T-helper 17 cell (primary cell): ENCODE measurements at places on chromosomes 6 and 20.

DNA sequence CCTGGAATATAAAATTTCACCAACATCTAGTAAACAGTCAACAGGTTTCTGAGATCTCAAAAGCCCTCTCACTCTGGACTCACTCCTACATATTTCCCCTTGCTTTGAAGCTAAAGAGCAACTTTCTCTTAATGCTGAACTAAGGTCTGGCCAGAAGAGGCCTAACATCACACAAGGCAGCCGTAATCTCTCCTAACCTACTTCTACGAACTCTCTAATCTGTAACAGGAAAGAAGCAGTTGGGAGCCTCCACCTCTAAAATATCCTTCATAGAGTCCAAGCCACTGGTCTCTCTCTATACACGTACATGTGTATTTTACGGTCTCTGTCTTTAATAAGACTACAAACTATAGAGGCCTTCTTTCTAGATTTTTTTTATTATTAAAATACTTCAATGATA lies 72.0 kb downstream of the REV3L start:
- DNase-seq, result no peak

DNA sequence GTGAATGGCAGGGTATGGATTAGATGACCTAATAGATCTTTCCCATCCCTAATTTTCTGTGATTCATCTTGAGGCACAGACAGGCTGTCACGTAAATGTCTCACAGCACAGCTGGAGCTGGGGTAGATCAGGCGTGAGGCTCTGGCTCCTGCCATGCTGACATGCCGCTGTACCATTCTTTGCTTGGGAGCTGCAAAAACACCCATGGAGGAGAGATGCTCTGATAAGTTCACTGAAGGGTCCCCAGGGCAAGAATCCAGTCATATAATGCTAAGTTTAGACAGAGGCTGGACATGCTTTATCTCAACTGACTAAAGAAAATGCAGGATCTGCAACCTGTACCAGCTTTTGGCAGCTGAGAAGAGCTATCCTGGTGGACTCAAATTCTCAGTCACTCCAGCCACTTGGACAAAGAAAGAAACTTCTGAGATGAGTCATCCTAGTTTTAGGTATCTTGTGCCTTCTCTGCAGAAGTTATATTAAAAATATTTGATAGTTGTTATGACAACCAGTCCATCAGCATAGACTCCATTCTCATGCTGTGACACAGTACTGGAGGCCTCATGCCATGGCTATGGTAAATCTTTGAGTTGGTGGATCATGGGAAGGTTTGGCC lies 185.1 kb upstream of the RAB32 start:
- DNase-seq, result no peak

- no peak for DNase-seq
These were observed 32.5 kb downstream of the MGME1 start for GRCh38 chr20:18001131-18001921.

DNA sequence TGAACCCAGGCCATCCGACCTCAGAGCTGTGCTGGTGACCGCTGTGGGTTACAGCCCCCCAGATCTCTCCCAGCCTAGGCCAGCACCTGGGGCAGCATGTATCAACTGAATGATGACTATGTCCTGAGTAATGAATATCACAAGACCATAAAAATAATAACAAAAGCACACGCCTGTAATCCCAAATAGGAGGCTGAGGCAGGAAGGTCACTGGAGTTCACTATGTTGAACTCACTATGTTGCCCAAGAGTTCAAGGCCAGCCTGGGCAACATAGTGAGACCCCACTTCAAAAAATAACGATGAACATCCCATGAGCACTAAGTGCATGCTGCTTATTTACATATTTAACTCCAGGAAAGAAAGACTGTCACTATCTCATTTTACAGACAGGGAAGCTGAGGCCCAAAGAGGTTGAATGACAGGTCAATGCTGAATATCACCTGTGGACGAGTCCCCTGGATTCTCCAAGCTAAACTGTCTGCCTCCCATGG lies 92.3 kb downstream of the NFATC2 start:
- DNase-seq, result no peak

- DNase-seq, result no peak
These were observed 61.2 kb upstream of the RNF217 start for GRCh38 chr6:124901084-124901483.

DNA sequence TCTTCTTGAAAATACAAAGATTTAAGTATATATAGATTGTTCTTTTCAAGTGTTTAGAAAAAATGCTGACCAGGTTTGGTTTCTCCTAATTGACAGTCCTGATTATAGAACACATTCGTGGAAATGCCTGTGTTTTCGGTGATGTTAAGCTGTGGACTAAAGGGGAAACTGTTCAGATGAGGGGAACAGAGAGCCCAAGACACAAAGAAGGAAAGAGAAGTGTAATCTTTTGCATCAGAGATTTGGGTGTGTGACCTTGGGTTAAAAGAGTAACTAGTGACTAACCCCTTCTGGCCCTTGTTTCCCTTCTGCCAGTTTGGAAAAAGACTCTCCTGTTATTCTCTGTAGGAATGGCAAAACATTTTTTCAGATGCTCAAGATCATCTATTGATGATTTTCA lies 331.3 kb downstream of the RIMS1 start:
- DNase-seq, result no peak

GRCh38 chr6:44667226-44667625 lies 279.7 kb downstream of the CDC5L start:
- DNase-seq, result no peak

GRCh38 chr6:2147766-2148448 lies 97.5 kb downstream of the GMDS start:
- no peak for DNase-seq

DNA sequence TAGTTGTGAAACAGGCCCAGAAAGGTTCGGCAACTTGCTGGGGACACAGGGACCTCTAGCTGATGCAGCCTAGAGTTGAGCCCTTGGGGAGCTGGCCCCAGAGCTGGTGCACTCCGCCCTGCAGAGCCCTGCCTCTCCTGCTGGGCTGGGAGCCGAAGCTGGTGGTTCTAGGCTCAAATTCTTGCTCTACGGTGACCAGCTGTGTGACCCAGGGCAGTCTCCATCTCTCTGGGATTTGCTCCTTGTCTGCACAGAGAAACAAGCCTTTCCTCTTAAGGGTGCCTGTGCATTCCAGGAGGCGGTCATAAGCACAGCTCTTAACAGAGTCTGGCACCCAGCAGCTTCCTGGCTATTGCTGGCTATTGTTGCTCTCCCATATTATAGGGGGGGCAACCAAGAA lies 47.4 kb downstream of the RBM38 start:
- DNase-seq, result no peak

DNA sequence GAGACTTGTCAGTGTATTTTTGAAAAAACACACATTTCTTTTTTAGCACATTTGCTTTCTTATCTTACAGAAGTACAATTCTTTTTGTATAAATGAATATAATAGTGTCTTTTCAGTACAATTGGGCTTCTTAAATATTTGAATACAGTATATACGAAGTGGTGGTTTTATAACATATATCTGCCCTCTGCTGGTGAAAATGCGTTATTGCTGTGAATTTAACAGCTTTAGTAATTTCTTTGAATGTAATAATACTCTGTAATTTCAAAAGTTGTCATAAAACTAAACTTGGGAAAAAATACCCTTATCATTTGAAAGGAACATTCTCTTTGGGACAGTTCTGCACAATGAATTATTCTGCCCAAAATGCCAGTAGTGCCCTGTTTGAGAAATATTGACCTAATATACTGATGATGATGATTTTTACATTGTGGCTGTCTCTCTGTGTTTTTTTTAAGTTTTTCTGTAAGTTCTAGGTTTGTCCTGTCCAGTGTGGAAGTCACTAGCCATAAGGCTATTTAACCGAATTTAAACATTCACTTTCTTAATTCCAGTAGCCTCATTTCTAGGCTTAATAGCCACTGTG lies 19.0 kb downstream of the SMAP1 start:
- DNase-seq, result no peak

GRCh38 chr6:168420084-168420483 lies 20.9 kb upstream of the SMOC2 start:
- no peak for DNase-seq

GRCh38 chr6:90044182-90044832 lies 150.0 kb downstream of the GJA10 start:
- no peak for DNase-seq

DNA sequence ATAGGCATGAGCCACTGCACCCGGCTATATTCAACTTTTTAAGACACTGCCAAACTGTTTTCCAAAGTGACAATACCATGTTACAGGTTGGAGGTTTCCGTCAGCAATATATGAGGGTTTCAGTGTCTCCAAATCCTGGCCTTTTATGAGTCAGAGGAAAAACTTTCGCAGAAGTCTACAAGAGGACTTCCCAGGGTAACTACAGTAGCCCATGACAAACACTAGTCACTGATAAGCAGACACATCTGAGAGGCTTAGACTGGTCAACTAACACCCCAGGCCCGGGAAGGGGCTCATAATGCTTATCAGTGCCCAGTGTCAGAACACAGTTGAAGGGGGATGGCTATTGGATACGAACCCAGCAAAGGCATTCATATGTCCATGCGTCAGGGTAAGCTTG lies 85.4 kb downstream of the SOX4 start:
- DNase-seq, result no peak

DNA sequence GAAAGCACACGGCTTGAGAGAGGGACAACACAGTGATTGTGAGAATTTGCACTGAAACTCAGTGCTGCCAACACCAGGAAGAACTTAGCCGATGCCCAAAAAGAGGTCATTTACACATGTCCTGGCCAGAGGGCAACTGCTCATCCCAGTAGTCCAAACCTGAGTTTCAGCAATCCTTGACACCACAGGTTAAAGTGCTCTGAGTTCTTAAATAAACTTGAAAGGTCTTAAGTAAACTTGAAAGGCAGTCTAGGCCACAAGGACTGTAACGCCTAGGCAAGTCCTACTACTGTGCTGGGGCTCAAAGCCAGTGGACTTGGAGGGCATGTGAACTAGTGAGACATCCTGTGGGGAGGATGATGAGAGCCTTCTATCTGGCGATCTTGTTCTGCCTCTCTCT lies 14.1 kb downstream of the SNX14 start:
- DNase-seq, result no peak

DNA sequence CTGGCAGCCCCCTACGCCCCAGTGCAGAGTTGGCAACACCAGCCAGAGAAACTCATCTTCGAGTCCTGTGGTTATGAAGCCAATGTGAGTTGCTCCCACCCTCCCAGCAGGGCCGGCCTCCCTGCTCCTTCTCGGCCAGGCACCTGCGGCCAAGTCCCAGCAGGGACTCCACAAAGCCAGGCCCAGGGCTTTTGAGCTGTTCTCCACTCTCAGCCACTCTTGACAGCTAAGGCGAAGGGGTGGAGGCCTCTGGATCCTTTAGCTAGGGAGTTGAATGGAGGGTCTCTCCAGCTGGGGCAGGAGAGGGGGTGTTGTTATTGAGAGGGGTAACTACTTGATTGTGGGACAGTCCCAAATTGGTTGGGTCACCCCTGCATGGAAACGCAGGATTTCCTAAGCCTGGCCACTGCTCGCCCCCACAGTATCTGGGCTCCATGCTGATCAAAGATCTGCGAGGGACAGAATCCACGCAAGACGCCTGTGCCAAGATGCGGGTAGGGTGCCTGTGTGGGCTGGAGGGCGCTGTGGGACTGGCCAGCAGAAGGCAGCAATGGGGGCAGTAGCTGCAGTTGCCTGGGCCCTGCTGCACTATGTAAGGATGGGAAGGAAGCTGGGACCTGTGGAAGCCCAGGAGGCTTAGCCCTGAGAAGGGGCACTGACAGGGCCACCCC lies 58.3 kb downstream of the TCP11 start:
- no peak for DNase-seq

DNA sequence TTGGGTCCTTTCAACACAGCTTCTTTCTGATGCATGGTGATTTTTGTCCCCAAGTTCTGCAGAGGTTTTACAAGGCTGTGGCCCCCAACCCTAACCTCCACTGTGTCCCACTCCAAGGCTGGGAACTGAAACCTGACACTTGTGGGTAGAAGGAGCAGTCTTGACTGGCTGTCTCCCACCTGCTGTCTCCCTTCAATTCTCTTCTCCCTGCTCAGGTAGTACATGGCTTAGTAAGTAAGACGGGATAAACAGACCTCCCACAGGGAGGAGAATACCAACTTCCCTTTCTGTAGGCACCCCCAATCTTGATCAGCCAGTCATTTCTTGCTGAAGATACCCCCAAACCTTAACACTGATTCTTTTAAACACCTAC lies 25.0 kb downstream of the TGM6 start:
- DNase-seq, result no peak

GRCh38 chr20:23874747-23875146 lies 4.8 kb downstream of the CST5 start:
- no peak for DNase-seq

DNA sequence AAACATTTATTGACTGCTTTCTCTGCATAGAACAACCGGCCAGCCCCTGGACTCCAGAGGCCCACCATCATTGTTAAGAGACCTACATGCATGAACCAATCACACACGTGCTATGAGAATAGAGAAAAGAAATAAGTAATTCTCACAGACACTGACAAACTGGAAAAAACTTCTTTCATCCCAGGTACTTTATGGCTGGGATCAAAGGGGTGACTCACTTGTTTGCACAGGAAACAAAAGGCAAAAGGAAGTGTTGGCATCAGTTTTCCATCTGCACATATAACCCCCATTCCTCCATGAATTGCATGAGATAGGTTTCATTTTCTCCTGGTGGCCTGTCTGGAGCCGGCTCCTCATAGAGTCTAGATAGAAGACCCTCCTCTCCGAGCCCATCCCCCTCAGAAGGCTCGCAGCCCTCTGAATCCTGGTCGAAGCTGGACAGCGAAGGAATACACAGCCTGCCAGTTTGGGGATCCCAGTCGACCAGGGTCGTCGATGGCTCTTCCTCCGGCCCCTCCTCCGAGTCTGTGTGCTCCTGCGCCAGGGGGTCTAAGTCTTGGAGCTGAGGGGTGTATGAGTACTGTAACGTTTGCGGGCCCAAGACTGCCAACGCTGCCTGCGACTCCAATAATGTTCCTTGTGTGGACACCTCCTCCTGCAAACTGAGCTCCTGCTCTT lies 43.3 kb downstream of the IL20RA start:
- DNase-seq, result no peak

GRCh38 chr6:153103319-153103655 lies 27.8 kb downstream of the RGS17 start:
- DNase-seq, result no peak

- no peak for DNase-seq
These were observed 506 bp downstream of the RGS17 start for GRCh38 chr6:153130515-153131036.
